ENCODE measurements at places on chromosomes 4 and X.

DNA sequence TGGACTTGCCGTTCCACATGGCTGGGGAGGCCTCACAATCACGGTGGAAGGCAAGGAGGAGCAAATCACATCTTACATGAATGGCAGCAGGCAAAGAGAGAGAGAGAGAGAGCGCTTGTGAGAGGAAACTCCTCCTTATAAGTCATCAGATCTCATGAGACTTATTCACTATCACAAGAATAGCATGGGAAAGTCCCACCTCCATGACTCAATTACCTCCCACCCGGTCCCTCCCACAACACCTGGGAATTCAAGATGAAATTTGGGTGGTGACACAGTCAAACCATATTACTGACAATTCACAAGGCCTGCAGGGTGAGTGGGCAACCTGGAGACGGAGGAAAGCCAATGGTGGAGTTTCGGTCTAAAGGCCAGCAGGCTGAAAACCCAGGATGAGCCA is 394.3 kb upstream of the TRAM1L1 start:
- no peak for DNase-seq

DNA sequence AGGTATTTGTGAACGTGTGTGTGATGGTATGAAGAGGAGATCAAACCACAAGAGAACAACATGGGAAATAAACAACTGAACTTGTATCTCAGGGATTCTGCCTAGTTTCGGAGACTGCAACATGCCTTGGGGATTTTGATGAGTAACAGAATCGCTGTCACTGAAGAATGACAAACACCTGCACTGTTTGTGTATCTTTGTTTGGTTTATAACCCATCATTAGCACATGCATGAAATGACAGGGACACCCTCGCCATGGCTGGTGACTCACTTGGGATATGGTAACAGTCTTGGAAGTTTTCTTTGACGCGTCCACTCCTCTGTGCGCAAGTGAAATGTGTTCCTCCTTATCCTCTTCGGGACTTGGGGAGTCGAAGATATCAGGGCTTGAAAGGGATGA is 30.3 kb upstream of the MAP3K15 start:
- no peak for DNase-seq

- no peak for DNase-seq
These were observed 333.3 kb downstream of the PDGFC start for GRCh38 chr4:156638334-156638733.

DNA sequence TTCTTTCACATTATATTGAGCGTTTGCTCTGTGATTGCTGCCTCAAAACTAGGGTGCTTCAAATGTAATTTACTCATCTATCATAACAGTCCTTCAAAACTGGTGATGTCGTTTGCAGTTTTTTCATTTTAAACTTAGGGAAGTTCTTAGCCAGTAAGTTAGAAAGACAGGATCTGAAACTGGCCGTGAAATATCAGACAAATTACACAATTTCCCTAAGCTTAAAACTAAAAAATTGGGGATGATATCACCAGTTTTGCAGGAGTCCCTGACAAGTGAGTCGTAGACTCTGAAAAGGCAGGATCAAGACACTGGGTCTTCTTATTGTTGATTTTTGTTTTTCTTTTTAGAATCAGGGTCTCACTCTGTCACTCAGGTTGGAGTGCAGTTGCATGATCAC is 44.8 kb downstream of the MOB1B start:
- no peak for DNase-seq

GRCh38 chrX:38548508-38548907 is 12.8 kb upstream of the TSPAN7 start:
- no peak for DNase-seq

DNA sequence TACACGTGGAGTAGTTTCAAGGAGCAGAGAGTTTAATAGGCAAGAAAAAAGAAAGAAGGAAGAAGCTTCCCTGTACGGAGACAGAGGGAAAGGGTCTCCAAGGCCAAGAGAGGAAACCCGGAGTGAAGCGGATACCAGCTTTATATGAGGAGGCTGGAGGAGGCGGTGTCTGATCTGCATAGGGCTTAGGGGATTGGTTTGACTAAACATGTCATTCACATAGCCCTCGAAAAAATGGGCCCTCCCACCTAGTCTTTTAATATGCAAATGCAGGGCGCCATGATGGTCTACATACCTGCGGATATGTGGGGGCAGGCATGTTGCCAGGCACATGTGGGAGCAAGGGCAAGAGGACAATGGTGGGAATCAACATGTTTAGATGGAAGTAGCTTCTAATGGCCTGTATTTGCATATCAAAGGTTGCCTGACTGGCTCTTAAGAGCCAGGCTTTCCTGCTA is 103.1 kb upstream of the UGT8 start:
- no peak for DNase-seq

- DNase-seq = no peak
These were observed 73.3 kb downstream of the CRLF2 start for GRCh38 chrX:1139185-1139500.

DNA sequence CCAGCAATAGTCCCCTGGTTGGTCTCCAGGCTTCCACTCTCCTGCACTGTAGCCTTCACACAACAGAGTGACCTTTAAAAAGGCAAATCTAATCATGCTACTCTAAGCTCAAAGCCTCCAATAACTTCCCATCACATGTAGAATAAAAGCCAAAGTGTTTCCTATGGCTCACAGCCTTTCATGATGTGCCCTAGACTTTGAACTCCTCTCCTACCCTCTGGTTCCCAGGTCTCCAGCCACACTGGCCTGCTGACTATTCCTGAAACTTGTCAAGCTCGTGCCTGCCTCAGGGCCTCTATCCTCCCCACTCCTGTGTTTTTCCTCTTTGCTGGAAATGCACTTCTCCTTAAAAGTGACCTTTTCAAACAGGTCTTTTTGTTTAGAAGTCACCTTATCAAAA is 3.1 kb downstream of the MANBA start:
- DNase-seq = no peak

DNA sequence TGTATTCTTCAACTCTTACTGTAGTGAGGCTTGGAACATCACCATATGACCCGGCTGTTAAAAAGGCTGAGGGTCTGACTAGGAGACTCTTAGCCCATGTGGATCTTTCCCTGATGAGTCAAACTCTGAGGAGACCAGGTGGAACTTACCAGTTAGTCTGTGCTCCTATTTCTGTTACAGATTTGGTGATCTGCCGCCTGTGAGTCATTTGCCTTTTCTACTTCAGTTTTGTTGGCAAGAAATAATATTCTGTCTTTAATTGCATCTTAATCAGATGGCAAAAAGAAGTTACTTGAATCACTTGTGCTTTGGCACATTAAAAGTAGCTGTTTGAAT is 48.4 kb downstream of the MTM1 start:
- DNase-seq = no peak

- peak; percentile 54 for DNase-seq
These were observed 24.3 kb upstream of the PGM2 start for GRCh38 chr4:37802068-37802666.

- no peak for DNase-seq
These were observed 37.0 kb upstream of the AFAP1 start for GRCh38 chr4:7976634-7977033.

DNA sequence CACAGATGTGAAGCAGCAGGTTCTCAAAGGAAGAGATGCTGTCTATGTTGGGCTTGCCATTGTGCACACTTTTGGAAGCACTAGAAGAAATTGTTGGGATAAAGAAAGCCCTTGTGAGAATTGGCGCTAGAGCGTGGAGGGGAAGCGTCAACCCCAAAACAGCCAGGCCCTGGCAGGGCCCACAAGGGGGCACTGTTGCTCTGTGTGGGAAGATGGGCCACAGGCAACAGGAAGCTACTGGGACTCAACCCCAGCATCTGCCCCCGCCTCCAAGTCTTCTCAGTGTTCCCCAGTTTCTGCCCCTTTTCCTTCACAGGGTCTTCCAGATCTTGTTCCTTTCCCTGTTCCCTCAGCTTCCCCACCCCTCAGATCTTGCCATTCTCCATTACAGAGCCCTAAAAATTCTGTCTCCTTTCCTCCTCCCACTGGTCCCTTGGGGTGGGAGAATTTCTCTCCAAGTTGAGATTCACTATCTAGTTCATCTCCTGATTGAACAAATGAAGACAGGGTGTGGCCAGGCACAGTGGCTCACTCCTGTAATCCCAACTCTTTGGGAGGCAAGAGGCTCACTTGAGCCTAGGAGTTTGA is 85.5 kb downstream of the STARD8 start:
- DNase-seq = peak; percentile 48

Measured in dorsolateral prefrontal cortex (tissue), 122 donors.